ENCODE measurements at places on chromosomes 7 and 10.
A peak's percentile ranks its signal among the peaks of the same experiment; 100 is the strongest.

DNA sequence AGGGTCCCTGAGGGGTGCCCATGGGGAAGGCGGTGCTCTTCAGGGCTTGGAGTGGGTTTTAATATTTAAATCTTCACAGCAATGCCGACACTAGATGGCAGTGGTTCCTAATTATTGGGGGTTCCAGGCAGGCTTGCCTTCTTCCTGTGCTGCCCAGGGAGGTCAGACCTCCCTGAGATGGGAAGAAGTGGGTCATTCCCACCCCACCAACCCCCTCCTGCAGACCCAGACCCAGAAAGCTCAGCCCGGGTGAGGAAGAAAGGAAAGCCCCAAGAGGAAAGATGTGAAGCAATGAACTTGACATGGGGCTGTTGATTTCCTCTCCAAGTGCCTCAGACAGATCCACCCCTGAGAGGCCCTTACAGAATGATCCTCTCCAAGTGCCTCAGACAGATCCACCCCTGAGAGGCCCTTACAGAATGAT, 85.1 kb upstream of the LANCL2 start:
- peak; percentile 56 for DNase-seq

- DNase-seq = no peak
Observed at GRCh38 chr10:66283064-66283463, 642.8 kb upstream of the LRRTM3 start.

- DNase-seq = peak; percentile 9
Observed at GRCh38 chr7:1741751-1742554, 71.9 kb downstream of the ELFN1 start.

- DNase-seq = no peak
Observed at GRCh38 chr7:153065051-153065450, 305.5 kb downstream of the ACTR3B start.

DNA sequence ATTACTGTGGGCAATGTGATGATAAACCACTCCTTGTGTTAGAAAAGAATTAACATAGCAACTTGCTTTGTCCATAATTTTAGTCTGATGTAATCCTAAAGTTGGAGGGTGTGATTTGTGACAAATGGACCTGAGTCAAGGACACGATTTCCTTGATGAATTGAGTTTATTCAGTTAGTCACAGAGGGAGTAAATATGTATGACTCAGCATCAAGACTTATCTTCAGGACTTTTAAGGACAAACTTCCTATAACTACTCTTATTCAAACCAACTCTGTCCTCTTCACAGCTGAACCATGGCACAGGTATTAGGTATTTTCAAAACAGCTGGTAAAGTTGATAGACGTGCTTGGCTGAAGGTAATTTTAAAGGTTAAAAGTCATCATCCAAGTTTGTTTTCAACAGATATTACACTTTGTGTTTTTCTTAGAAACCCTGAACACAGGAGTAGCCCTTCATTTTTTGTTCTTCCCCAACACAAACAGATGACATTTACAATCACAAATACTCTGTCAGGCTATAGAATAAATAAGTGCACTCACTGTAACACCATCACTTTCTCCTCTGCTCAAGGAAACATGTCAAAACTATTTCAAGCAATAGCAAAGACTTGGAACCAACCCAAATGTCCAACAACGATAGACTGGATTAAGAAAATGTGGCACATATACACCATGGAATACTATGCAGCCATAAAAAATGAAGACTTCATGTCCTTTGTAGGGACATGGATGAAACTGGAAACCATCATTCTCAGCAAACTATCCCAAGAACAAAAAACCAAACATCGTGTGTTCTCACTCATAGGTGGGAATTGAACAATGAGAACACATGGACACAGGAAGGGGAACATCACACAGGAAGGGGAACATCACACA, 54.5 kb downstream of the COA1 start:
- DNase-seq = no peak

GRCh38 chr7:54252256-54253035, 289.7 kb upstream of the VSTM2A start:
- no peak for DNase-seq

DNA sequence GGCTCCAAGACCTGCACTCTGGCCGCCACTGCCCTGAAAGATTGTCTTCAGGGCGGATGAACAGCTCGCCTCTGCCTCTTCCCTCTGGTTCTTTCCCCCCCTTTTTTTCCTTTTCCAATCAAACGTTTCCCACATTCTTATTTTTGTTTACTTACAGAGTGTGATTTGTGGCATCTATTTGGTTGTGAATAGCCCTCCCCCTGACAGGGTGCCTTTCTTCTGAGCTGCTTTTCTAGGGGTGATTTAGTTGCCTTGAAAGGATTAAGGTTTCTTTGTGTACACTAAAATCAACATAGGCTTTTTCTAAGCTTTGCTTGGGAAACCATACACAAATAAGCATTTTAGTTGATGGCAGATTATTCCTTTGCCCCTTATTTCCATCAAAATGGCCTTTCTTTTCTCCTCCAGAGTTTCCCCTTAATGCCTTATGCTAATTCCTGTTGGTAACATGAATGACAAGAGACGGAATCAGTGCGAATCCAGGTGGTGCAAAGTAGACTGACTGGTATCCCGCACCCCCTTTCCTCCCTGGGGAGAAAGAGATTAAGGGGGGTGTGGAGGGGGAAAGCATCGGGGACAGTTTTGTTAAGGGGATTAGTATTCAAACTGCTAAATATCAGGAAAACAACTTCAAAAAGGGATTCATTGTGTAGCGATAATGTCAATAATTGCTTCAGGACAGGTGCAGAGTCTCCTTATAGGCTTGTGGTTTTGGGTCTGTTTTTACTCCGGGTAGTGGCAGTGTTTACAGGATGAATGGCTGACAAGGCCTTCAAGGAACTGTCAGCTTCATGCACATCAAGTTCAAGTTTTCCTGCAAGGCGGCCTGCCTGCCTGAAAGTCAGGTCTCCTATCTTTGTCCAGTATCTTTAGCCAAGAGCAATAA, 431.6 kb upstream of the GALNT17 start:
- no peak for DNase-seq

- DNase-seq = no peak
Observed at GRCh38 chr7:33593611-33594010, 311.7 kb upstream of the BMPER start.

- DNase-seq = peak; percentile 82
Observed at GRCh38 chr7:87219545-87220025, at the start of gene TMEM243. TSS of gene TMEM243 (minus strand) at chr7:87219732. CDS start at chr7:87219503, 229 bp downstream.

DNA sequence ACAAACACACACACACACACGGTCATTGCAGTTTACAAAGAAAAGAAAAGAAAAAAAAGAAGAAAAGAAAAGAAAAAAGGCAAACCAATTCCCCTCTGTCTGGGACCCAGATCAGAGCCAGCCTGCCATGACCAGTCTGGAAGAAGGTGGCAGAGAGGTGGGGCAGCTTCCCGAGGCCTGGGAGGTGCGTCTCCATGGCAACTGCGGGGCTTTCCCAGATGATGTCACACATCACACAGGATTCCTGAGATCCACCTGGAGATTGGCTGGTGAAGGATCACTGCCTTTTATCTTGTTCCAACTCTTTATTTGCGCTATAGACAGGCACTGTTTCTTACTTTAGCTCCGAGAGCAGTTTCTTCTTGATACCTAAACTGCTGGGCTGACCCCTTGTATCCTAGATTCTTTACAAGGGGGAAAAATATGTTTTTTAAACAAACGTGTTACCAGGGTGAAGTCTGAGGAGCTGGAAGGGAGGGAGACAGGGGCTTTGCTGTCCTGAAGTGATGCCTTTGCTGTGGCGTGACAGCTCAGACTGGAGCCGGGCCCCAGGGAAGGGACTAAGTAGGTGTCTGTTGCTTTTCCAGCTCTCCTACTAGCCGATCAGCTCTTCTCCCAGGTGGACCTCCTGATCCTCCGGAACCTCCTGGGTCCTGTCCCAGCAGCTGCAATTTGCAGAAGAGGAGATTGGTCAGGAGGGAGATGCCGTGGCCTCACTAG, 298.5 kb downstream of the KLF6 start:
- no peak for DNase-seq

GRCh38 chr10:71302874-71303568, 16.0 kb upstream of the SLC29A3 start:
- no peak for DNase-seq

- no peak for DNase-seq
Observed at GRCh38 chr7:111518264-111518663, 44.0 kb downstream of the IMMP2L start.

DNA sequence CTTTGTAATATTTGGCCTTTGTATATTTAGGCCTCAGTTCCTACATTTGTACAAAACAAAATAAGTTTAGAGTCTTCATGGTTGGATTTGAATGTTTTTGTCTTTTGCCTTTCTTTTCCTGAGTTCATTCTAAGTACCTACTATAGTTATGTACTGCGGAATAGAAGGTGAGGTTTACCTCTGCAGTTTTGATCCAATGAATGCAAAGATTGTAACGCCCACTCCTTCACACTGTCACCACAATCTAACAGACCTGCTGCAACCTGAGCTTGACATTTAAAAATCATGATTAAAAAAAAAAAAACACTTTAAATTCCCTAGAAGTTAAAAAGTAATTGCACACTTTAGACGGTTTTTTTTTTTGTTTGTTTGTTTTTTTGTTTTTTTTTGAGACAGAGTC, 145.0 kb downstream of the CALCR start:
- DNase-seq = no peak

- DNase-seq = peak; percentile 1
Observed at GRCh38 chr10:98664329-98665042, 217.8 kb upstream of the HPS1 start.

DNA sequence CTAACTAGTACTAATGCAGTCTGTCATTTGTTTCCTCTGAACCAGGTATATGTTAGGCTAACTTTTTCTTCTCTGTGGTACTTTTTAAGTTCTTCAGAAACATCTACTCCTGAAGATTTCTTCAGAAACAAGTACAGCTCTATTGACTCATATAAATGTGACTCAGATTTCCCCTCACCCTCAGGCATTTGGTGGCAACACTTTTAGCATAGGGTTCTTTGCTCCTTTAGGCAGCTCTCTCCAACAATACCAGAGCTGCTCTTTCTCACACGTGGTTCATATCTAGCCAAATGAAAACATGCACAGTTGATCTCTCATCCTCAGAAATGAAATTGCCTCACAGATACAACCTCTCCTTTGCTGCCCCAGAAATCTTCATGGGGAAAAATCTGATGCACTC, 939.8 kb downstream of the SORCS1 start:
- no peak for DNase-seq

DNA sequence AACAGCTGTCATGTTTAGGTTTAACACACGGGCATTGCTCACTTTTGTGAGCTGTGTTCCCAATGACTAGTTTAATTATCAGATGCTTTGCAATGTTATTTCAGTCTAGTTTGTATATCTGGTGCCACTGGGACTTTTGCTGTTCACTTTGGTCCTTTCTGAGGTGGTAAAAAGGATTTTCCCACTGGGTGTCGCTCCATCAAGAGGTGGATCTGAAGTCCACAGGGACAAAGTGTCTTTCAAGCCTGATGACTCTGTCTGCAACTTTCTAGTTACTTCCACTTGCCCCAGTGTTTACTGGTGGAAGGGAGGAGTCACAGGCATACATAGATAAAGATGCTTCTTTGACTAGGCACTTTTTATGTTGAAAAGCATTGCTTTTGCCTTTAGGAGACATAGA, 242.2 kb downstream of the HGF start:
- no peak for DNase-seq

Measured in CD8-positive, alpha-beta memory T cell (primary cell).